ENCODE measurements at places on chromosomes 1 and 21. TPM values are rescaled to one million over a fixed set of nuclear protein-coding genes. Genes with fewer than 3 reads are reported as not detected.

- no peak for DNase-seq
These were observed 10.8 kb upstream of the LAMC1 start for GRCh38 chr1:183012301-183012994.

Gene C1orf87
- total RNA-seq, result not detected

DNA sequence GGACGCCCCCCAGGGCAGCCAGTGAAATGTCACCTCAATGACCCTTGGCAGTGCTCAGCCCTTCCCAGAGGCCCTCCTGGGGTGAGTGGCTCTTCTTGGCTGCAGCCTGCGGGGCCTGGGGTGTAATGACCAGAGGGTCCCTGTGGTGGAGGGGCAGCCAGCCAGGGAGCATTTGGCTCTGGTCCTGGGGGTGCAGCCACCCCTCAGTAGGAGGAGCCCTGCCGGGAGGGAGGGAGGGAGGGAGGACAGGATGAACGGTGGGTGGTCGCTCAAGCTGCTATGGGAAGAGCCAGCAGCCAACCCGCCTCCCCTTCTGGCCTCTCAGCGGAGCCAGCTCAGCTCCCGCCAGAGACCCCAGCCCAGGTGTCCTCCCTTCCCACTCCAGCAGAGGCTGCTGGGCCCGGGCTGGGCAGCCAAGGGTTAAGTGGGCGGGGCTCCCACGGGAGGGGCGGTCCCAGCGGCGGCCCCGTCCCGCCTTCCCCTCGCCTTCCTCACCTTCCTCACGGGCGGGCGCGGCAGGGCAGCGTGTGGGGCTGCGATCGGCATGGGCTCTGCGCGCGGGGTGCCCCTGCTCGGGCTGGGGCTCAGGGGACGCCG, 9.0 kb upstream of the PLCH2 start:
- DNase-seq, result peak; percentile 60

Gene DOCK7
- 12.6 TPM for total RNA-seq

Gene DNAJC6
- total RNA-seq, result 45.5 TPM

- peak; percentile 24 for DNase-seq
These were observed 27.4 kb upstream of the KCNJ15 start for GRCh38 chr21:38229260-38229877.

Gene GJA9
- not detected for total RNA-seq

- DNase-seq, result peak; percentile 35
These were observed 2.6 kb downstream of the ARPC5 start for GRCh38 chr1:183632964-183633363.

DNA sequence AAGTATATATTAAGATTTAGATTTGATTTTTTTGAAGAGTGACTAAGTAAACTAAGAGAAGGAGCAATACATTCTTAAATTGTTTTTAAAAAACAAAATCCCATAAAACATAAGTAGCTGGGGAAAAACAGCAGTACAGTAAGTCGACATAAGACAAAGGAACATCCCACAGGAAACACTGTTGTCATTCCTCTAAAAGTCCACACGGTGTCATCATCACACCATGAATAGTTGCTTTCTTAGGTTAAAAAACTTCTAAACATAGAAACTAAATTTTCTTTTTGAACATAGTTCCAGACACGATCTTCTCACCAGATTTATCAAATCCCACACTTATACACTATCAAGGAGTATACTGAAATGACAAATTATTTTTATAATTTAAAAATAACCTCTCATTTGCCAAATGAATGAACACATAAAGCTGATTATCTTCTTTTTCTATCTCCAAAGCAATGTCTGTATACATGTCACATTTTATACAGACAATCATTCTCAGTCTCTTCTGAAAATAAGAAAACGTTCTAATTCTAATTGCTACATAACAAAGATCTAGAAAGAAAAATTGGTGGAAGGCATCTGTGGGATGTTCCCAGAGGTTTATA, 15.8 kb downstream of the ODF2L start:
- peak; percentile 46 for DNase-seq

DNA sequence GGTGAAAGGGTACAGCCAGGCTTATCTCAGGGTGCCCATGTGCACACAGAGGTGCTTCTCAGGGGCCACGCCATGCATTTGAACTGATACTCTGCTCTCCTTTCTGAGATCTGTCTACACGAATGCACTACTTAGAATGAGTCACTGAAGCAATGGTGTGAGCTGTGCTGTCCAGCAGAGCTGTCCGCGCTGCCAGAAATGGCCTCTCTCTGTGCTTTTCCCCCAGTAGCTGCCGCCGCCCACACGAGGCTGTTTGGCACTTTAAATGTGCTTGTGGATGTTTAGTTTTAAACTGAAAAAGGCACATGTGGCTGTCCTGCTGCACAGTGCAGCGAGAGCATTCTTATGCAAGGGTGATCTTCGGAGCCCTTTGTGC, 87.1 kb upstream of the COL6A1 start:
- DNase-seq, result no peak

GRCh38 chr1:183733715-183734114, 71.2 kb upstream of the RGL1 start:
- DNase-seq, result no peak

Gene CELF3
- not detected for total RNA-seq
